ENCODE measurements at places on chromosomes 12 and 14.
A peak's percentile ranks its signal among the peaks of the same experiment; 100 is the strongest.

DNA sequence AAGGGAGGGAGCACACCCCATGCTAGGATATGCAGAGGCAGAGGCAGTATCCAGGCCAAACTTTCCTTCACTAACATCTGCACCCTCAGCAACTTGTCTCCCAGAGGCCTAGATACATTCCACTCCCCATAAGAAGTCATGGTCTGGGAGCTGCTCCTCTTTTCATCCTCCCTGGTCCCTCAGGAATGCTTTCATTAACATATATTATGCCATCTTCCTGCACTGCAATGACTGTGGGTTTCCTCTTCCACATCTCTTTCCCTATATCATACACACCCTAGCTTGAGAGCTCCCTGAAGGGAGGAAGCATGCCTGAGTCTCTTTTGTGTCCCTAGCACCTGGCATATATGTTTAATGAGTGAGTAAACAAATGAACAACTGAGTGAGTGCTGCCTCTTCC, 8.6 kb downstream of the DDN start:
- DNase-seq = no peak

- peak; percentile 70 for DNase-seq
Observed at GRCh38 chr12:9064201-9064814, 51.4 kb downstream of the A2M start.

DNA sequence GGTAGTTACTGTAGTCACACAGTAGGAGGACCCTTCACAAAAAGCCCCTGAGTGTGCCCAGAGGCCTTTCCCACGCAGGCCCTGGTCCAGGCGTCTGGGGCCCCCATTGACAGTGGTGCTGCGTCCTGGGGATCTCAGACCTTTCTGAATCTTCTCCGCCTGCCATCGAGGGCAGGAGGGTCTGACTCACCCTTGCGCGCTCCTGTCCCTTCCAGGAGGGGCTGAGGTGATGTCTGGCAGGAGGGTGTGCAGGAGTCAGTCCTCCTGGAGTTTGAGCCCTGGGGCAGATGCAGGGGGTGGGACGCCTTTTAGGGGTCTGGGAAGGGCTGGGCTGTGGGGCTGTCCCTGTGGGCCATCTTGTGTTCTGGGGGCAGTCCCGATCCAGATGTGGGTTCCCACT, 386.8 kb downstream of the TMEM121 start:
- DNase-seq = no peak

- DNase-seq = no peak
Observed at GRCh38 chr14:54106661-54107377, 150.2 kb upstream of the BMP4 start.

Measured in CD8-positive, alpha-beta T cell (primary cell).